Activated naive CD8-positive, alpha-beta T cell treated with anti-CD3 and anti-CD28 coated beads, Interleukin-2, amount 50 U/mL, for 24 hours (primary cell): ENCODE measurements at places on chromosomes 13 and 19.

DNA sequence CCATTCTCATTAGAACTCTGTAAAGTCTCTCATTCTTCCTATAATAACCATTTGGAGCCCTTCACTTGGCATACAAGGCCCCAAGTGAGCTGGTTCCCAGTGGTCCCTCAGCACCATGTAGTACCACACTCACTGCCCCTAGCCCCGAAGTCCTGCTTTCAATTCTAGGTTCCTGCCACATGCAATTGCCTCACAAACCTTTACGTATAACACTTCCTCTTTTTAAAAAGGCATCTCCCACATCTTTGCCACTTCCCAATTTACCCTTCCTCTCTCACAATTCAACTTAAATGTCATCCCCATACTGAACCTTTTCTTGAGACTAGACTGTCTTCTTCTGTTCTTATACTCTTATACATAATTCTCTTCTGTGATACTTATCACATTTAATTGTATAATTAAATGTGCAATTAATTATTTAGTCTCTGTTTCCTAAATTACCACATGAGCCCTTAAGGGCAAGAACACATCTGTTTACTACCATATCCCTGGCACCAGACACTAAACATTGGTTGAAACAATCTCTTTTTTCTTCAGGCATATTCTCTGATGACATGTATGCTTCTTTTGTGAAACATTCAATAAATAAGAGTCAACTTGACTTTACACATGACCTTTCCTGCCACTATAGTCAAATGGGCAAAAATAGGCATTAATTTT is 304.0 kb downstream of the SPRY2 start:
- no peak overlapping the region for H3K4me3 ChIP-seq
- DNase-seq, result no peak
- peaks cover 9% of the 10 kb centered on the region for H3K4me1 ChIP-seq
- H3K27ac ChIP-seq, result no peak overlapping the region
- H3K27me3 ChIP-seq, result peaks cover 4% of the 10 kb centered on the region
- H3K36me3 ChIP-seq, result no peaks in the 10 kb centered on the region

DNA sequence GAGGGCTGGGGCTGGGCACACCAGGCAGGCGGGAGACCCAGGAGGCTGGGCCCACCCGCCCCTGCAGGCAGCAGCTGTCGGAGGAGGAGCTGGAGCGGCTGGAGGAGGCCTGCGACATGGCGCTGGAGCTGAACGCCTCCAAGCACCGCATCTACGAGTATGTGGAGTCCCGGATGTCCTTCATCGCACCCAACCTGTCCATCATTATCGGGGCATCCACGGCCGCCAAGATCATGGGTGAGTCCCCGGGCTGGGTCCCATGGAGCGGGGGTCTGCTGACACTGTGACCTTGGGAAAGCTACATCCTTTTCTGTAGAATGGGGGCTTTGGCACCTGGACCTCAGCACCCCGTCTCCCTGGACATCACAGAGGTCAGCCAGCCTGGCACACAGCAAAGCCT is 8.1 kb downstream of the PRPF31 start:
- H3K27me3 ChIP-seq, result no peaks in the 10 kb centered on the region
- no peak for DNase-seq
- H3K27ac ChIP-seq, result no peak overlapping the region
- peaks cover 28% of the 10 kb centered on the region for H3K36me3 ChIP-seq
- H3K4me3 ChIP-seq, result no peak overlapping the region

DNA sequence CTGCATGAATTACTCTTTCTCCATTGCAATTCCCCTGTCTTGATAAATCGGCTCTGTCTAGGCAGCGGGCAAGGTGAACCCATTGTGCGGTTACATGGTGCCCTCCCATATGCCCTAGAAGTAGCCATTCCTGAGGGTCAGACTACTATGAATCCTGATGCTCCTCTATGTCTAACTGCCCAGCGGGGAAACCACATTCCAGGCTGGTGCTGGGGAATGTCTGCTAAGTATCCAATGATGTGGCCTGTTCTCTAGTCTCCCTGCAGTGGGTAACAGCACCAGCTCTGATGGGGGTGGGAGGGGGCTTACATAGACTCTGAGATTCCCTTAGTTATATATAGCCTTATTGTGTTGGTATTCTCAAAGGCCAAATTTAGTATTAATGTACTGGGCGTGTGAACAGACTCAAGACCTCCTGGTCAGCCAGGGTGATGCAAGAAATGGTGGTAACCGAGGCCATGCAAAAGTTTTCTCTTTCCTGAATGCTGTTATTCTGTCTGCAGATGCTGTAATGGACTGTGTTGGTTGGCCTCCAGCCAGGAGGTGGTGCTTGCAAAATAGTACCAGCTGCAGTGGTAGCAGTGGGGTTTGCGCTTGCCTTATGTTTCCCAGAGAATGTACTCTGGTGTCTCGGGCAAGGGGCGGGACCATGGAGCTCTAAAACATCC is 564.8 kb upstream of the SLITRK1 start:
- H3K27me3 ChIP-seq, result no peaks in the 10 kb centered on the region
- DNase-seq, result no peak
- H3K27ac ChIP-seq, result no peak overlapping the region
- H3K36me3 ChIP-seq, result no peaks in the 10 kb centered on the region
- H3K4me1 ChIP-seq, result no peaks in the 10 kb centered on the region

DNA sequence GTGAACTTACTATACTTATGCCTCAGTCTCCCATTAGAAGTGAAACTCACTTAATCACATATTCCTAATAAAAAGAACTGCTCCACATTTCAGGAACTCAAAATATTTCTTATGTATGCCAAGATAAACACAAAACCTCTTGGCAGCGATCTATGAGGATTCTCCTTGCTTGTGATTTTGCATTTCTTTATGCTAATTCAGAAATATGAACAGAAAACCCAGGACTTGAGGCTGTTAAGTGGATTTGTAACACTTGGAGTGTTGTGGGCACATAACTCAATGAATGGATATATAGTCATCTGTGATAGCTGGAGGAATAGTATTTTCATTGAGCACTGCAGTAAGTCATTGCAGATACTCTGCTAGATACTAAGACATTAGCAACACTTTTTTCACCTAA is 5.6 kb upstream of the KATNAL1 start:
- no peak for DNase-seq
- H3K4me3 ChIP-seq, result no peak overlapping the region
- H3K27ac ChIP-seq, result no peak overlapping the region

- no peak overlapping the region for H3K4me3 ChIP-seq
- peaks cover 8% of the 10 kb centered on the region for H3K36me3 ChIP-seq
- DNase-seq, result no peak
- H3K27me3 ChIP-seq, result peaks cover 84% of the 10 kb centered on the region
- H3K27ac ChIP-seq, result no peak overlapping the region
Observed at GRCh38 chr13:99974939-99975561, 3.5 kb upstream of the ZIC5 start.

GRCh38 chr19:4454747-4455718 is 2.6 kb downstream of the UBXN6 start:
- peaks cover 16% of the 10 kb centered on the region for H3K4me1 ChIP-seq
- peaks cover 2% of the 10 kb centered on the region for H3K27me3 ChIP-seq
- H3K4me3 ChIP-seq, result no peak overlapping the region
- H3K36me3 ChIP-seq, result peaks cover 6% of the 10 kb centered on the region
- no peak for DNase-seq

DNA sequence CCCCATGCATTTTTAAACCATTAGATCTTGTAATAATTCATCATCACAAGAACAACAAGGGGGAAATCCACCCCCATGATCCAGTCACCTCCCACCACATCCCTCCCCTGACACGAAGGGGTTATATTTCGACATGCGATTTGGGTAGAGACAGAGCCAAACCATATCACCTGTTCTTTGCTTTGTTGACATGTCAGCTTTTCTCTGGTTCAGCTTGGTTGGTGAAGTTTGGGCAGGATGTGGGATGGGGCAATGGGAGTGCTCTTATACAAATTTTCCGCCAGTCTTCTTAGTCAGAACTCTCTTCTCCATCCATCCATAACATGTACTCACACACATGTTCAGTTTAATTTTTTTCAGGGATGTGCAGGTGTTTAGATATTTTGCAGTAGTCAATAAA is 12.9 kb downstream of the TPP2 start:
- H3K27ac ChIP-seq, result peak overlapping the region; percentile 90
- H3K4me1 ChIP-seq, result peaks cover 53% of the 10 kb centered on the region
- H3K36me3 ChIP-seq, result peaks cover 69% of the 10 kb centered on the region
- no peak for DNase-seq
- no peak overlapping the region for H3K4me3 ChIP-seq

DNA sequence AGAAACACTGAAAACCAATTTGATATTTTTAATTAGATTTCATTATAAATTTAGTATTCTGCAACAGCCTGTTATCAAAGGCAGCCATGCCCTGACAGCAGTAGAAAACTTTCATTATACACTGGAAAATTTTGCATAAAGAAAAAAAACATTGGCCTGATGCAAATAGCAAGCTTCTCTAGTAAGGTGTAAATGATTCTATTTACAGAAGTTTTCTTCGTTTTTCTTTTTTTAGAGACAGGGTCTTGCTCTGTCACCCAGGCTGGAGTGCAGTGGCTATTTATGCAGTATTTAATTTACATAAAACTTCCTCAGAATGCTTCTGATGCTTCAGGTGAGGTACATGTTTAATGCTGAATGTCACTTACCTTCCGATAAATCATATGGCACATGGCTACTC is 67.0 kb downstream of the ABCC4 start:
- H3K4me1 ChIP-seq, result peaks cover 4% of the 10 kb centered on the region
- peaks cover 34% of the 10 kb centered on the region for H3K36me3 ChIP-seq
- no peak overlapping the region for H3K4me3 ChIP-seq

DNA sequence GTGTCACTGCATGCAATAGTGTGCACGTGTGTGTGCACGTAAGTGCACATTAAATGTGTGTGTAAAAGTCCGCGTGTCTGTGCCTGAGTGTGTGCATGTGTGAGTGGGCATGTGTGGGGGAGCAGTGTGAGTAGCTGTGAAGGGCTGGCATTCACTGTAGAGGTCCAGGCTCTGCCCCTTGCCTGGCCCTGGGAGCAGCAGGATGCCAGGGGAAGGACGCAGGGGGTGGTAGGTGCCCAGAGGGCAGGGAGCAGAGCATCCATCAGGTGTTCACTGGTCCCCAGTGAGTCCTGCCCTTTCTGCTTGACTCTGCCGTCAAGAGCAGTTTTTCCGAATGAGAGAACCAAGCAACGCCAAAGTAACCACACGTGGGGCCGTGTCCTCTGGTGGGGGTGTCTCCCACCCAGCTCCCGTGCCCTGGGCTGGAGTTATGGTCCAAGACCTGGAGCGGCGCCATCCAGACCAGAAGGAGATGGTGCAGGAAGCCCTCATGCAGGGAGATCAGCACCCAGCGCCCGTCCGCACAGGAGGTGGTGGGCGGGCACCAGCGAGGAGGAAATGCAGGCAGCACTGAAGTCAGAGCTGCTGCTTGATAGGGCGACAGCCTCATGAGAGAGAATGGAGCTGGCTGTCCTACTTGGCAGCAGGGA is 68.5 kb downstream of the TEX29 start:
- H3K4me1 ChIP-seq, result peaks cover 30% of the 10 kb centered on the region
- no peaks in the 10 kb centered on the region for H3K36me3 ChIP-seq
- H3K4me3 ChIP-seq, result no peak overlapping the region
- peak; percentile 30 for DNase-seq

GRCh38 chr13:88217883-88218282 is 546.7 kb downstream of the SLITRK5 start:
- no peak for DNase-seq
- no peak overlapping the region for H3K4me3 ChIP-seq
- no peaks in the 10 kb centered on the region for H3K4me1 ChIP-seq
- H3K36me3 ChIP-seq, result no peaks in the 10 kb centered on the region
- no peaks in the 10 kb centered on the region for H3K27me3 ChIP-seq

DNA sequence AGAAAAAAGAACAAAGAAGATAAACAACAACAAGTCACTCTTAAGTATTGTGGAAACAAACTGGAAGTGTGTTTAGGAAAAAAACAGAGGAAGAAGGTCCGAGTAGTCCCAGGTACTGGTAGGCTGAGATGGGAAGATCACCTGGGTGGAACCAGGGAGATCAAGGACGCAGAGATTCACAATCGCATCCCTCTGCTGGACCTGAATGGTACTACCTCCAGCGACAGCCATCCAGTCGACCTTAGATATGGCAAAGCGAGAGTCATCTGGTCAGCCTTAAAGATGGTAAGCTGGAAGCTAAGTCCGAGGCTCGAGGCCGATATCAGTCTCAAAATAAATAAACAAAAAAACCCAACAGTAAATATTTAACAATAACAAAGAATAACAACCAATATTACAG is 44.9 kb upstream of the ZNF91 start:
- H3K4me3 ChIP-seq, result no peak overlapping the region
- H3K4me1 ChIP-seq, result no peaks in the 10 kb centered on the region
- H3K36me3 ChIP-seq, result peaks cover 7% of the 10 kb centered on the region
- DNase-seq, result no peak
- H3K27me3 ChIP-seq, result no peaks in the 10 kb centered on the region

DNA sequence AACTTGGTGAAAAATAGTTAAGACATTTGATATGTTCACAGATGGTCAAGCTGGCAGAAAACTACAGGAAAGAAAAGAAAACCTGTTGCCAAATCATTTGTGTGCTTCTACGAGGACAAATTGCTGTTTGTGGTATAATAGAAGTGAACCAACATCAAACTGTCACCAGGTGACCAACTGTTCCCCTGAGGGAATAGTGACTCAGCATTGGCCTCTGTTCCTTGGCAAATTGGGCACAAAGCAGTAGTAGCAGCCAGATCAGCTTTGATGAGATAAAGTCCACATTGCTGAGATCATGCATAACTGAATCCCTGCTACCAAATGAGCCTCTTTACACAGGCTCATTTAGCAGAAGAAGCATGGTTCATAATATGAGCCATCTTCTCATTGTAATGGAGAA is 103.5 kb downstream of the POSTN start:
- H3K4me1 ChIP-seq, result no peaks in the 10 kb centered on the region
- H3K36me3 ChIP-seq, result no peaks in the 10 kb centered on the region
- H3K27ac ChIP-seq, result no peak overlapping the region
- no peak for DNase-seq
- H3K4me3 ChIP-seq, result no peak overlapping the region

DNA sequence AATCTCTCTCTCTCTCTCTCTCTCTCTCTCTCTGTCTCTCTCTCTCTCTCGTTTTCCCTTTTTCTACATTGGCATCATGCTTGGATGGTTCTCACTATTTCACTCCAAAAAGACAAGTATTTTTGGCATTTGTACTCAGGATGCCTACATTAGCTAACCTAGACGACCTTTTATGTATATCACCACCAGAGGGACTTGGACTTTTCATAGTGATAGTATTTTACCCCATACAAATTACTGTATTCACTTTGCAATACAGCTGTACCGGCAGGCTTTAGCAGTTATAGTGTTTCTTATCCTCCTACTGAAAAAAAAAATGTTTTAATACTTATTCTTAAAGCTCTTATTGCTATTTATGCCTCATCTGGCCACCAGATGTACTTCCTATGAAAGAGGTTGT is 687.2 kb upstream of the KLHL1 start:
- no peaks in the 10 kb centered on the region for H3K4me1 ChIP-seq
- H3K27ac ChIP-seq, result no peak overlapping the region
- DNase-seq, result no peak
- H3K36me3 ChIP-seq, result no peaks in the 10 kb centered on the region
- H3K27me3 ChIP-seq, result no peaks in the 10 kb centered on the region

DNA sequence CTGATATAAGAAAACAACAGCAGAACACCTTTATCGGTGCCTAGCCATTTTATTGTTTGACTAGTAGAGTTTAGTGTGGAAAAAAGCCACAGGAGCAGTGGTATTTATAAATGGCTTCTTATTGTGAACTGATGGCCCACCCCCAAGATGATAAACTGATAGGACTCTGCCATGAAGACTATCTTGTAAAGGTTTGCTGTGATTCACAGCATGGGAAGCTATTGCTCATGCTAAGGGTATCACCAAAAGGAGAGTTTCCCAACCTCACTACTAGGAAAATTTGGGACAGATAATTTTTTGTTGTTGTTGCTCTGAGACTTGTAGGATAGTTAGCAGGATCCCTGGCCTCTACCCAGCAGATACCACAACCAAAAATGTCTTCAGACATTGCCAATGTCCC is 12.0 kb upstream of the SLC7A1 start:
- peaks cover 11% of the 10 kb centered on the region for H3K27me3 ChIP-seq
- H3K27ac ChIP-seq, result no peak overlapping the region
- no peak for DNase-seq
- H3K36me3 ChIP-seq, result no peaks in the 10 kb centered on the region
